ENCODE measurements at places on chromosomes 11 and 22.
A peak's percentile ranks its signal among the peaks of the same experiment; 100 is the strongest.

DNA sequence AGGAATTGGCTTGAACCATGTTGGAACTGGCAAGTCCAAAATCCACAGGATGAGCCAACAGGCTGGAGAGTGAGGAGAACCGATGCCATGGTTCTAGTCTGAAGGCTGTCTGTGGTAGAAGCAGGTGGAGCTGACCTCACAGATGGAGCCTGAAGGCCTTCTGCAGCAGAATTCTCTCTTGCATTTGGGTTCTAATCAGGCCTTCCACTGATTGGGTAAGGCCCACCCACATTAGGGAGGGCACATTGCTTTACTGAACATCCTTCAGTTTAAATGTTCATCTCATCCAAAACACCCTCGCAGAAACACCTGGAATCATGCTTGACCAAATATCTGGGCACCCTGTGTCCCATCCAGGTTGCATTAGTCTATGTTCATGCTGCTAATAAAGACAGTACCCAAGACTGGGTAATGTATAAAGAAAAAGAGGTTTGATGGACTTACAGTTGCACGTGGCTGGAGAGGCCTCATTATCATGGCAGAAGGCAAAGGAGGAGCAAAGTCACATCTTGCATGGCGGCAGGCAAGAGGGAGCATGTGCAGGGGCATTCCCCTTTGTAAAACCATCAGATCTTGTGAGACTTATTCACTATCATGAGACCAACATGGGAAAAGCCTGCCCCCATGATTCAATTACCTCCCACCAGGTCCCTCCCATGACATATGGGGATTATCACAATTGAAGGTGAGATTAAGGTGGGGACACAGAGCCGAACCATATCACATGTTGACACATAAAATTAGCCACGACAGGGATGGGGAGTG lies 15.9 kb downstream of the SMIM38 start:
- no peak overlapping the region for H3K27ac ChIP-seq
- H3K4me3 ChIP-seq, result no peak overlapping the region
- H3K36me3 ChIP-seq, result no peaks in the 10 kb centered on the region
- no peaks in the 10 kb centered on the region for H3K27me3 ChIP-seq
- no peaks in the 10 kb centered on the region for H3K4me1 ChIP-seq

DNA sequence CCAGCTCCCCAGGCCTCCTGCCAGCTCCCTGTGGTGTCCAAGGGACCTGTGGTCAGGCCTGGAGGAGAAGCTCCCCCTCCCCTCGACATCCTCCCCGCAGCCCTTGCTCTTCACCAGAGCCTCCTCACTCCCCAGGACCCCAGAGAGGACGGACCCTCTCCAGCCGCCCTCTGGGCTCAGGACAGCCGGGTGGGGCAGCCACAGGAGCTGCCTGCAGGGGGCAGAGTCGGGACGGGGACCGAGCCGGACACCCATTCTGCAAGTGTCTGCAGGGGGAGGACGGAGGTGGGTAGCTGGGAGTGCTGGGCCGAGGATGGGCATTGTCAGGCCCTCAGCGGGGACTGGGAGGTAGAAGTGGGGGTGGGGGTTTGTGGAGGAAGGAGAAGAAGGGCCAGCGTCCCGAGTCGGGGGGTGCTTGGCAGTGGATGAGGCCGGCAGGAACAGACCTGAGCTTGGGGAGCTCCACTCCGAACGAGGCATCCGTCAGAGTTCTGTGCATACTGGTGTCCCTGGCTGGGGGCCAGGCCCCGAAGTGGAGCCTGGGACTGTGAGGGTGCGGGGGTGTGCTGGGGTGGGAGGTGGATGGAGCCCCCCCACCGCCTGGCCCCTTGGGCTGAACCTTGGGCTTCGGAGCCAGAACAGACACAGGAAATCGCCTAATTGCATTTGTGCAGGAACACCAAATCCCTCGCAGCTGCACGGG lies 15.2 kb downstream of the PRR33 start:
- no peak overlapping the region for H3K27ac ChIP-seq
- DNase-seq, result peak; percentile 81
- peaks cover 34% of the 10 kb centered on the region for H3K4me1 ChIP-seq

GRCh38 chr22:39012533-39013511 lies 1.2 kb upstream of the APOBEC3C start:
- no peaks in the 10 kb centered on the region for H3K4me1 ChIP-seq
- H3K36me3 ChIP-seq, result no peaks in the 10 kb centered on the region
- no peak overlapping the region for H3K4me3 ChIP-seq
- no peak for DNase-seq
- no peaks in the 10 kb centered on the region for H3K27me3 ChIP-seq
- no peak overlapping the region for H3K27ac ChIP-seq

DNA sequence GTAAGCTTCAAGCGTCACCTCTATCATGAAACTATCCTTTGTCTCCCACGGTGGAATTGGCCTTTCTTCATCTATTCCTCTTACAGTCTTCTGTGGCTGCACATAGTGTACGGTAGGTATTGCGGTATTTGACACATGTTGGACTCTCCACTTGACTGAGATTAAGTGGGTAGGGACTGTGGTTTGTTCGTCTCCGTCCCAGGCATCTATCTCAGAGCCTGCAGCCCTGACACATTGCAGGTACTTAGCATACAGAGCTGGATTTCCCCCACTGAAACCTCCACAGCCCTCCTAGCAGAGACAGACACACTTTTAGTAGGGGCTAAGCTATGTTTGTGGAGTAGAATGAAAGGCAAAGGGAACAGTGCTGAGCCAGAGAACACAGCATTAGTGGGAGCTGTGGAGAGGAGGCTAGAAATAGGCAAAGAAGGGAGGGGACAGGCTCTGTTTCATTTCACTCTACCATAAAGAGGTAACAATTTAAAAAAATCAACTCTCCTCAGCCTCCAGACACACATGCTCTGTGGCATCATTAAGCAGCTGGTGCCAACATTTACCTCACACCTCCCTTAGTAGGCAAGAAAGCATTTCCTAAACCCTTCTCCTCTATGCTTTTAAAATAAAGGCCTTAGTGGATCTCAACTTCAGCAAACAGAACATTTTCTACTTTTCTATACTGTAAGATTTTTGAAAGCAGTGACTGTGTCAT lies 277.5 kb downstream of the KIRREL3 start:
- no peak overlapping the region for H3K27ac ChIP-seq
- no peak overlapping the region for H3K4me3 ChIP-seq
- H3K27me3 ChIP-seq, result no peaks in the 10 kb centered on the region
- H3K4me1 ChIP-seq, result no peaks in the 10 kb centered on the region
- no peak for DNase-seq
- no peaks in the 10 kb centered on the region for H3K36me3 ChIP-seq

Data from left lung (tissue), 14 donors.